ENCODE measurements at places on chromosomes 1 and 21.

- no peak for DNase-seq
Observed at GRCh38 chr1:44239331-44239960, 26.2 kb downstream of the DMAP1 start.

GRCh38 chr1:156106624-156107488, 7.7 kb upstream of the LMNA start:
- peak; percentile 64 for DNase-seq

DNA sequence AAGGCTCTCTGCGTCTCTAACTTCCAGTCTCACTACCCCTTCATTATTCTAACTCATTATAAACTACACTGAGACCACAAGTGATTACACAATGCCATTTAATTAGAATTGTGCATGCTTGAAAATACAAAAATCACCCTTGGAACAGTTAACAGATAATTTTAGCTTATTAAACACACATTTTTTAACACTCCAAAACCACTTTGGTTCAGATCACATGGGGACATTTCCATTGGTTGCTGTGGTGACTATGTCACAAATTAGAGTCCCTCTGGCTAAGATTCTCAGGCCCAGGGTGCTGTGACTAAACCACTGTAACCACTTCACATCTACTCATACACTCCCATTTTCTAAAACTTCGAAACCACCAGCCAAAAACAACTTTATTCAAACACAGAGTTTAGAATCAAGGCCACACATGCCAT, 43.0 kb downstream of the JAK1 start:
- DNase-seq = no peak

GRCh38 chr1:3599286-3599811, 12.0 kb downstream of the MEGF6 start:
- no peak for DNase-seq

DNA sequence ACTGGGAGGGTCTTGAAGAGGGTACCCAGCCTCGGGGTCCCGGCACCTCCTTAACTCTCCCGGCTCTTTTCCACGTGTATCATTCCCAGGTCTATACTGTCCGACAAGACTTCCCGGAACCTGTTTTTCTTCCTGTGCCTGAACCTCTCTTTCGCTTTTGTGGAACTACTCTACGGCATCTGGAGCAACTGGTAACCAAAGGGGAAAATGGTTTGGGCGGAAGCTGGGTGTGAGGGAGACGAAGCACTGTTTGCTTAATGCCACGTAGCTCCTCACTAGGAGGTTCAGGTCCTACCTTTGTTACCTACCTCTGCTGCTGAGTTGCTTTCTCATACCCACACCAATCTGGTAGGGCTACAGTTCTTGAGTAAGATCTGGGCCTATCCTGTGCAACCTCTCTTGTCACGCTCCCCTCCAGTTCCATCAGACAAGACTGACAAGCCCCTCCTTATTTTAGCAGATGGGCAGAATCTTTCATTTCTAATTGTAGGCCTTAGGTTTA, 642 bp downstream of the SLC30A7 start:
- no peak for DNase-seq

DNA sequence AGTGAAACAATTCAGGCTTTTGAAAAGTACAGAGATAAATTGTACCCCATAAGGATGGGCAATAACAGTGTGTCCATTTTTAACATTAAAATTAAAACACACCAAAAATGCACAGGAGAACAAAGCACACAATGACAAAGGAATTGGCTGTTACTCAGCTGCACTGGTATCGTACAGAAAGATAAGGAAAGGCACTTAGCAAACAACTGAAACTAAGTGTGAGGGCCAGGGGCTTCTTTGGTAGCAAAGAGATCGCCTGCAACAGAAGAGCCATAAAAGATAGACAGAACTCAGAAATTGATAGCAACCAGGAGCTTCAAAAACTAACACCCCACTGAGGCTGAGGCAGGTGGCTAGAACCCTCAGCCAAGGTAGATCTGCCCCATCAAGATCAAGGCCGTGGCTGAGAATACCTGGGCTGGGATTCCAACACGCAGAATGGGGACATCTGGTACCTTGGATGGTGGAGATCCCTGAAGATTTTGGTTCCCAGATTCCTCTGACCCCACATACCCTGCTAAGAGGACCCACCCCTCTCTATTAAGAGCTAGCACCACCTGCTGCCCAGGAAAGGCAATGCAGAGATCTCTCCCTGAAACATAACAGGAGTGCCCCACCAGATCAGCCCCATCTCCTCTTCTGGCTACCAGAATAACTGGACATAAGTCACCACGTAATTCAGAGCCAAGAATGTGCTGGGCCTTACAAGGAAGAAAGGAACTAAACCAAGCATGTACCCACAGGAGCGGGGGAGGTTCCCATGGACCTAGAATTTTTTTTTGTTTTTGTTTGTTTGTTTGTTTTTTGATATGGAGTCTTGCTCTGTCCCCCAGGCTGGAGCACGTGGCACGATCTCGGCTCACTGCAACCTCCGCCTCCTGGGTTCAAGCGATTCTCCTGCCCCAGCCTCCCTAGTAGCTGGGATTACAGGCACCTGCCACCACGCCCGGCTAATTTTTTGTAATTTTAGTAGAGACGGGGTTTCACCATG, 16.2 kb downstream of the PLEKHO1 start:
- peak; percentile 20 for DNase-seq

DNA sequence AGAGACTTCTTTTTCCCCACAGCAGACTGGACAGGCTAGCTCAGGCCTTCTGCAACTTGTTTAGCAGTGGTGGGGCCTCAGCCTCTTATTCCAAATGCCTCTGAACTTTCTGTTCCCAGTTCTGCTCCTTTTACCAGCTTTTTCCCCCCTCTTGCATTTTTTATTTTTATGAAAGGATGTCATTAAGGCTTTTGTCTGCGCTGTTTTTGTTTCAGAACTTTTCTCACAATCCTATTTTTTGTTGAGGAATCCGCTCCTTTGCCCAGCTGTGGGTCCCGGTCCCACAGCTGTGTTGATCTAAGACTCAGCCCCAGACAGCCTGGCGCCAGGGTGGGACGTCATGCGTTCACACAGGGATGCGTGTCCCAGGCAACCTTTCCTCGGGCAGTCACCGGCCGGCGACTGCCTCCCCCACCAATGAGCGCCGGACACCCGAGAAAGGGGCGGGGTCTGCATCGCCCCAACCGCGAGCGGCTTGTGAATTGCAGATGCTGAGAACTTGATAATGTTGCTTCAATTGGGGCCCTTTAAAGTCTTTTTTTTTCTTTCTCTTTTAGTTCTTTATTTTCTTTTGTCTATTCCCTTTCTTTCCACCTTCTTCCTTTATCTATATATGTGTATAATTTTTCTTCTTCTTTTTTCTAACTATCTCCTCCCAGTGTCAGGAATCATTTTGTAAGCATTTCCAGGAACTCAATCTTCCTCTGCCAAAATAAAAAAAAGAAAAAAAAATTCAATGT, 3.0 kb upstream of the ID3 start:
- peak; percentile 91 for DNase-seq

GRCh38 chr1:236176337-236177336, 34.3 kb downstream of the GPR137B start:
- no peak for DNase-seq

- DNase-seq = no peak
Observed at GRCh38 chr21:31887391-31887841, 14.6 kb downstream of the HUNK start.

- no peak for DNase-seq
Observed at GRCh38 chr1:23214640-23215039, 2.7 kb downstream of the HTR1D start.

- DNase-seq = no peak
Observed at GRCh38 chr1:56473582-56474270, 105.6 kb downstream of the PLPP3 start.

GRCh38 chr21:34289856-34290255, 74.0 kb upstream of the KCNE2 start:
- no peak for DNase-seq

- DNase-seq = no peak
Observed at GRCh38 chr1:9078752-9079500, 9.5 kb upstream of the SLC2A5 start.

GRCh38 chr1:162383091-162383490, 1.6 kb downstream of the C1orf226 start:
- no peak for DNase-seq

GRCh38 chr1:65459397-65459768, 38.9 kb downstream of the LEPR start:
- DNase-seq = no peak

Data from T1000 (cell line).